ENCODE measurements at places on chromosomes 2 and 18.

- no peak for DNase-seq
Measured at GRCh38 chr2:136112317-136113208, 5.4 kb downstream of the CXCR4 start.

DNA sequence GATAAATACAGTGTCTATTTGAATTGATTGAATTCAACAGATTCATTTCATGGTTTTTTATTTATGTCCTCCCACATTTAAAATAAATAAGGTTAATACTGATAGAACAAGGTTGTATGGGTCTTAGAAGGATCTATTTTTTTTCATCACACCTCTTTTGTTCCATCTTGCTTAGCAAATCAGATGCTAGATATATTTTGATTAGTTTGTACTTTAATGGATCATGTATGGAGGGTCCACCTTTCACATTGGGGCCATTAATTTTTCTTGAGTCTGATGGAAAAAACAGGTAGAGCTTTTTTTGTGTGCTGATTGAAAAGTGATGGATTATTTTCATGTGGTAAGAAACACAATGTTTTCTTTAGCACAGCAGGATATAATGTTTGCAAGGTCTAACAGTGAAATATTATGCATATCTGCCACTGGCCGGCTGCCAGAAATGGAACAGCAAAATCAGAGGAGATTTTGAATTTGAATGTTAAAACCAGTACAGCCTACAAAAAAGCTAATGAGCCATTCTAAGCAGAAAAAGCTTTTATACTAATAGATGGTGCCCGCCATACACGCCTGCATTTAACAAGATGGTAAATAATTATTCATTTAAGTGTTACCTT, 188.1 kb upstream of the ETAA1 start:
- DNase-seq = no peak

DNA sequence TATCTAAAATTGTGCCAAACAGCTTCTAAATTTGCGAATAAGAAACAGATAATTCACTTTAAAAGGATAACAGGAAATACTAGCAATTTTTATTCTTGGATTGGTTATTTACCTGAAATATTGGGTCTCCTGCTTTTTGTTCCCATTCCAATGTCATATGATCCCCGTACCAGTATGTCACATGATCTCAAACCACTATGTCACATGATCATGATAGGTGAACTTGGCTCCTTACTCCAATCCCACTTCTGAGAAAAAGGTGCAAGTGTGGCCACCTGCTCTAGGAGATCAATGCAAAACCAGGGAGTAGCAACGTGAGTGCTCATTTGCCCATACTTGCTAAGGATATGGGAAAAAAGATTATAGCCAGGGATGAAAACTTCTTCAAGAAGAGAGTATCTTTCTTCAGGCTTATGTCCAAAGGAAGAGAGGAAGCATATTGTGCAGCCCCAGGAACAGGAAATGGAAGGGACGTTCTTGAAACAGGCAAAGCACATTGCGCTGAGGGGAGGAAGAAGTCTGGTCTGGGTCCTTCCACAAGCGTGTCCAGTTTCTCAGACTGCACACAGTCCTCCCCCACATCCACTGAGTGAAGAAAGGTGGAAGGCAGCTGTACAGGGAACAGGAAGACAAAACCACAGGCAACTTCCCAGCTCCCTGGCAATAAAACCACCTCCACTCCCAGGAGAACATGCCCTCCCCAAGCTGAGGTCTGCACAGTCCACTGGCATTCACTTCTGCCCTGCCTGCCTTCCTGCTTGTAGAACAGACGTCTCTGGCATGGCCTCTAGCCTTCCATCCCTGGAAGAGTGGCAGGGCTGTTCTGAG, at the start of gene LYG2:
Gene LYG2 (minus strand): TSS at position 176 of the 828 bp plus-strand sequence. CDS start 1,406 bp downstream, outside the sequence.
- DNase-seq = no peak

DNA sequence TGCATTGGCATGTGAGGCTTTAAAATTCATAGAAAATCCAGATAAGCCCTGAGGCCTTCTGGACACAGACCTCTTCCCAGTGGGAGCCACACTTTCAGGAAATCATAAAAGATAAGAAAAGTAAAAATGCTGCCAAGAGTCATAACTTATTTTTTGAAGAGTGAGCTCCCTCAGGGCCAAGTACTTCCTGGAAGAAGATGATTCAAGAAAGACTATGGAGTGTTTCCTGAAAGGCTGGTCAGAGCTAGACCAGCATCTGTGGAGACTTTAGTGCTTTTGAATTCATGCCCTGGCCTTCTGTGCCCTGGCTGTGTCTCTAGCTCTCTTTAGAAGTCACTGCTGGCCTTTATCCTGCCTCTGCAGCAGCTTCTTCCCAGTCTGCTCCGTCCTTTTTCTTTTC, 6.4 kb upstream of the XDH start:
- no peak for DNase-seq

DNA sequence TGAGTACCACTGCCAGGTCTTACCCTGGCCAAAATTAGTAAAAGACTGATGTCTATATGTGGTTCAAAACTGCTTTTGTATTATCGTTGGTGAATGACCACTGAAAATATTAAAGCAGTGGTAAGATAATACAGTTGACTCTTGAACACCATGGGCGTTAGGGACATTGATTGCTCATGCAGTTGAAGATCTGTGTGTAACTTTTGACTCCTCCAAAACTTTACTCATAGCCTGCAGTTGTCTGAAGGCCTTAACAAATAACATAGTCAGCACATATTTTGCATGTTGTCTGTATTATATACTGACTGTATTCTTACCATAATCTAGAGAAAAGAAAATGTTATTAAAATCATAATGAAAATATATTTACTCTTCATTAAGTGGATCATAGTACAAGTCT, 5.8 kb upstream of the ANKRD12 start:
- DNase-seq = no peak

GRCh38 chr18:46719388-46719787, 37.5 kb downstream of the ST8SIA5 start:
- DNase-seq = no peak

DNA sequence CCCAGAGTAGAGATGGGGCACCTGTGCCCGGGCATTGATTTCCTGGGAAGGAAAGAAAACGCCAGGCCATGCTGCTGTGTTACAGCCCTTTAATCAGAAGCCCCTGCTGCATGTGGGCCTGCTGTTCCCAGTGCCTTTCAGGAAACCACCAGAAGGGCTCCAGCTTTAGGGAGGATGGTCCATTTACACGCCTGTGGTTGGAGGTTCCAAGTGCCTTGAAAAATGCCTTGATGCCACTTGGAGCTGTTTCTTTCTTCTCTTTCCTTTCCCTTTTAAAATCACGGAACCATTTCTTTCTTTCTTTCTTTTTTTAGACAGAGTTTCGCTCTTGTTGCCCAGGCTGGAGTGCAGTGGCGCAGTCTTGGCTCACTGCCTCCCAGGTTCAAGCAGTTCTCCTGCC, 60.5 kb downstream of the AGAP1 start:
- no peak for DNase-seq

- no peak for DNase-seq
Measured at GRCh38 chr18:24976502-24976901, 375.5 kb downstream of the ZNF521 start.

- DNase-seq = no peak
Measured at GRCh38 chr2:197134206-197134605, 176.4 kb downstream of the ANKRD44 start.

DNA sequence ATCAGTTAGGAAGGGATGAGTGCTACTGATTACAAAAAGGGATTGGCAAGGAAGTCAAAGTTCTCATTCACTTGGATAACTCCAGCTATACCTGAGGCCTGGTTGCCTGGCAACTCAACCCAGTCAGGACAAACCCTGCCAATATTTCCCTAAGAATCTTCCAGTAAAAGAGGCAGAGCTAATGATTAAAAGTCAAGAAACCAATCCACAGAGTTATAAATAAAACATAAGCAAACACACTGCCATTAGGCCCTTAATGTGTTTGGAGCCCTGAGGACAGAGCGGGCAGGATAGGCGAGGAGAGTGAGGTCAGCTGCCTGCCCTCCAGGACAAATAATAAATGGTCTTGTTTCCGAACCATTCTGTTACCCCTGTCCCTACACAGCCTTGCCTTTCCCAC, 215.6 kb upstream of the NABP1 start:
- DNase-seq = no peak

DNA sequence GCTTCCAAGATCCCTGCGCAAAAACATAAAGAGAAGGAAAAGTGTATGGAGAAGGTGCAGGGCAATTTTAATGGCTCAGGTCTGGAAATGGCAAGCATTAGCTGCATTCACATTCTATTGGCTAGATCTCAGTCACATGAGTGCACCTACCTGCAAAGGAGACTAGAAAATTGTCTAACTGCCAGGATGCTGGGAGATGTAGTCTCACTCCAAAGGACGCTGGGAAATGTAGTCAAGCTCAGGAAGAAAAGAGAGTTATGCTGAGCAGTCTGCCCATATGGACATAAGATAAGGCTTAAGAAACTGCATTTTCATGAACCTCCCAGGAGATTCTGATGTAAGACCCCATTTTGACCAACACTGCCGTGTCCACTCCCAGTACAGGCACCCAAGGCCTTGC, 9.5 kb upstream of the KLHL29 start:
- DNase-seq = peak; percentile 59

DNA sequence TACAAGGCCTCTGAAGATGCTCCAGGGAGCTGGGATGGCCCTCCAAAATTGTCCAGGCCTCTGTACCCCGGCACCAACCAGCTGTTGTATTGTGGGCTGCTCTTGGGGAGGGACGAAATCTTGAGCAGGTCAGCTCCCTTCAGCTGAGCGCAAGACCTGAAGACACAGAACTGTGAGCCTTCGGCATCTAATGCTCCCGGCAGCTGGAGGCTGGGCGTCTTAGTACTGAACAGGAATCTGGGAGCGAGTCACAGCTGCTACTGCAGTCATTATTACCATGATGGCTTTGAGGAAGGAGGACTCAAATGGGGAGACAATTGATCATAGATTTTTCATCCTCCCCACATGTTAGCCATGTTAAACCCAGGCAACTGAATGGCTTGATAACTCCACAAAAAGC, 83.0 kb upstream of the LTBP1 start:
- DNase-seq = no peak

GRCh38 chr2:6777626-6778025, 88.1 kb downstream of the CMPK2 start:
- DNase-seq = no peak

- no peak for DNase-seq
Measured at GRCh38 chr18:25180973-25181548, 170.9 kb downstream of the ZNF521 start.

- DNase-seq = no peak
Measured at GRCh38 chr2:198097630-198098029, 293.2 kb downstream of the PLCL1 start.

DNA sequence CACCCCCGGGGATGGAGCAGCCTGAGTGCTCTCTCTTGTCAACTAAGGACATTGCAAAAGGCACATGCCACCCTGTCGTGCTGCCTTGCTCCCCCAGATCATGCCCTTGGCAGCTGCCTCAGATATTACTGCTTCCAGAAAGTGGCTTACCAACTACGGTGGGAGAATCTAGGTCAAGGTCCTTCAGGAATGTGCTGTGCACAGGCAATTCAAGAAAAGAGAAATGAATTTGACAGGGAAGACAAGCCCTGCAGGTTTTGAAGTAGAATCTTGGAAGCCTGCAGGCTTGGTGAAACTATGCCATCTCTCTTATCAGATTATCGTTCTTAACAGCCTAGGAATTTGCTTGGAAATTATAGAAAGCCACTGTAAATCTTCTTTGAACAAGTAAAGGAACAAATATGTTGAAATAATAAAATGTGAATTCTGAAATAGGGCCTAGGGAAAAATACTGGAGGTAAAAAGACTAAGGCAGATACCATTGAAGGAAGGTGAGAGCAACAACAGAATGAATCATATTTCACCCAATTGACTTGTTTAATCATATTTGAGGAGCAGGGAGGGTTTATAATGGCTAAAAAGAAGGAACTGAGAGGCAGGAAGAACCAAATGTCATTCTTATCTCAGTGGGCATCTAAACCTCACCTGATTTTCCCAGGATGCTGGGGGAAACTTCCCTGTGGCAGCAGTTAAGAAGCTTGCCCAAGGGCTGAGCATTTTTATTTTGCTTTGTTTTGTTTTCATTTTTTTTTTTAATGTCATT, 94.0 kb upstream of the GLS start:
- no peak for DNase-seq

- DNase-seq = no peak
Measured at GRCh38 chr2:20624884-20625485, 25.9 kb downstream of the HS1BP3 start.

- DNase-seq = no peak
Measured at GRCh38 chr2:201234663-201235135, 25.6 kb upstream of the CASP8 start.

GRCh38 chr18:28127763-28128658, 48.9 kb downstream of the CDH2 start:
- DNase-seq = no peak

- no peak for DNase-seq
Measured at GRCh38 chr2:85405201-85406059, 4.7 kb downstream of the CAPG start.

DNA sequence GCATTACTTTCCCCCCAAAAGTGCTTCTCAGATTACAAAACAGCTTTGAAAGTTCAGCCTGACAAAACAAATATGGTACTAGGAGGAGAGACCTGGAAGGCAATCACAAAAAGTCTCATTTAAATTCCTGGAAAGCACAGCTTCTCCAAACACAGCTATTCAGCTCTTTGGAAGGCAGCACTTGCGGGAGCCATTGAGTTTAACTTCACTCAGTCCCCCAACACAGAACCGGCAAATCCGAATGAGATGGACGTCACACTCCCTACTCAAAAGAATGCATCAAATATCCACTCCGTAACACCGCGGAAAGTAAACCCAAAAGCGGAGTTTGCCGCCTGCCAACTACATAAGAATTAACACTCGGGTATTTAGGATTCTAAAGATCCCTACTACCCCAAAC, 638 bp downstream of the ST6GAL2 start:
- DNase-seq = no peak

GRCh38 chr2:227188292-227188691, 23.9 kb downstream of the COL4A3 start:
- DNase-seq = no peak

DNA sequence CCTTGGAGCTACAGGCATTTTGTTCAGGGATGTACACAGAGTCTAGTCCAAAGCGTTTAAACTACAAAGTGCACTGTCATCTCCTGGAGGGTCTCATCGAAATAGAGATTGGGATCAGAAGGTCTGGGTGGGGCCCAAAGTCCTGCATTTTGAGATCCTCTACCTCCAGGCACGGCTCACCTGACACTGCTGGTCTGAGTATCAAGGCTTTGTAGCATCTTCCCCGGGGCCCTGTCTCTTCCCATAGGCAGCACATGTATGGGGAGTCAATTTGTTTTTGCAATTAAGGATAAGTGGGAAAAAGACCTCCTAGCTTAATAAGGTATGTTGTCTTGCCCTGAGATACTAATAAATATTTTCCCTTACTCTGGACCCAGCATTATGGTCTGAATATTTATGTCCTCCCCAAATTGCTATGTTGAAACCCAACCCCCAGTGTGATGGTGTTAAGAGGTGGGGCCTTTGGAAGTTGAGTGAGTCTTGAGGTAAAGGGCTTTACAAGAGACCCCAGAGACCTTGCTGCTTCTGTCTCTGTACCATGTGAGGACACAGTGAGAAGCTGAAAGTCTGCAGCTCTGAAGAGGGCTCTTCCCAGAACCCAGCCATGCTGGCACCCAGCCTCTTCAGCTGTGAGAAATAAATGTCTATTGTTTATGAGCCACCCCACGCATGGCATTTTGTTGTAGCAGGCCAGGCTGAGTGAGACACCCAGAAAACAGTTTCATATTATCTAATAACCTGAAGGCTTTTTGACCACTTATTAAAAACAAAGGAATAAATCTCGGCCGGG, 258.7 kb upstream of the HS6ST1 start:
- no peak for DNase-seq
